Hypothalamus (tissue), 51 donors: ENCODE measurements at places on chromosomes 13 and 19.

GRCh38 chr13:73106513-73107178 lies 47.8 kb downstream of the KLF5 start:
- DNase-seq, result no peak

- DNase-seq, result no peak
These were observed 13.8 kb upstream of the SLITRK1 start for GRCh38 chr13:83895994-83896580.

DNA sequence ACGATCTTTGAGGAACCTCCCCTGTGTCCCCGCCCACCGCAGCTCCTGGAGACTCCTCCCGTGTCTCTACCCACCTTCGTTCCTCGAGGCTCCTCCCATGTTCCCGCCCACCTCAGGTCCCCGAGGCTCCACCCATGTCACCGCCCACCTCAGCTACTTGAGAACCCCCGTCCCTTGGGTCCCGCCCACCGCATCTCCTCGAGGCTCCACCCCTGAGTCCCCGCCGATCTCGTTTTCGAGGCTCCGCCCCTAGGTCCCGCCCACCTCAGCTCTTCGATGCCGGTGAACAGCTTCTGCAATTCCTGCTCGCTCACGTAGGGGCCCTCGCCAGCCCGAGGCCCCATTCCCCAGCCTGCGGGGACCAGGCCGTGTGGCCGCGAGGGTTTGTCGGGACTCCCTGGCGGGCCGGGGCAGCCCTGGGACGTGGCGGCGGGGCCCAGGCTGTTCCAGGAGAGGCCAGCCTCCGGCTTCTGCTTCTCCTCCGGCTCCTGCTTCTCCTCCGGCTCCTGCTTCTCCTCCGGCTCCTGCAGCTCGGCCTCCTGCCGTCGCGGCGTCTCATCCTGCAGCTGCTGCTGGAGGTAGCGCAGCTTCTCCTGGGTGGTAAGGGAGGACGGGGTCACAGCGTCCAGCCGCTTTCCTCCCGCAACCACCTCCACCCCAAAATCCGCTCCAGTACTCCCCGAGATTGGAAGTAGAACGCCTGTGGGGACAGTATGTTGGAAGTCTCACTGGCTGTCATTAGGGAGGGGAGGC lies 16.7 kb downstream of the TSKS start:
- no peak for DNase-seq

DNA sequence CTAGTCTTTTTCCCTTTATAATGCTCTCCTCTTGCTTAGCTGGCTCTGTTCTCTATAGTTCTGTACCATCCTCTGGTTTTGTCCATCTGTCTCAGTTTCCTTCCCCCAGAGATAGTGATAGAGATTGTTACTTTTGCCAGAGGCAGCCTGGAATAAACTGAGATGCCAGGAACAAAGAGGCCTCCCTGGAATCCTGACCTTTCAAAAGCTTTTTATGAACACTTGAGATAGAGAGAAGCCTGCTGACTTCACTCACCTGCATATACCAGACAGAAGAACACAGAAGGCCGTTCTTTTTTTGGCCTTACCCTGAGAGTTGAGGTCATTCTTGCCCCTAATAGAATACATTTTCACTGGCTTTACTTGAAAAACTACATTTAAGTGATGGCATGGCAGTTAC lies 150.2 kb downstream of the LHFPL6 start:
- no peak for DNase-seq

- no peak for DNase-seq
These were observed 394.7 kb upstream of the KLF12 start for GRCh38 chr13:74528734-74529513.

- DNase-seq, result no peak
These were observed 3.3 kb downstream of the GPX4 start for GRCh38 chr19:1106841-1107660.

GRCh38 chr13:37870895-37871550 lies 1.5 kb upstream of the TRPC4 start:
- no peak for DNase-seq

GRCh38 chr13:70516226-70516625 lies 408.0 kb upstream of the KLHL1 start:
- DNase-seq, result no peak

DNA sequence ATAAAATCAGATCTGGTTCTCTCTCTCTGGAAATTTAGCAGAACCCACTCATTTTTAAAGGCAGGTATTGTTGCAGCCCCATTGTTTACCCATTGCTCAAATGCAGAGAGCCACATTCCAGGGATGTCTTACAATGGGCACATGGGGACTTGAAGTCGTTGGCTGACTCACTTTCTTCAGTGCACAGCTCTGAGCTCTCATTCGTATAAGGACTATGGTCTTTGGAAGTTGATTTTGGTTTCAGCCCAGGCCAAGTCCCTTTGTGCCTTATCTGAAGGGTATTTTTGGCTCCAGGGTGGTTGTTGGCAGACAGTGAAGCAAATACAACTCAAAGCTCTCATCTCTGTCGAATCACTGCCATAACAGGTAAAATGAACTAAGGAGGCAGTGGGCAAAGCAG lies 47.3 kb upstream of the CLDN10 start:
- DNase-seq, result no peak

DNA sequence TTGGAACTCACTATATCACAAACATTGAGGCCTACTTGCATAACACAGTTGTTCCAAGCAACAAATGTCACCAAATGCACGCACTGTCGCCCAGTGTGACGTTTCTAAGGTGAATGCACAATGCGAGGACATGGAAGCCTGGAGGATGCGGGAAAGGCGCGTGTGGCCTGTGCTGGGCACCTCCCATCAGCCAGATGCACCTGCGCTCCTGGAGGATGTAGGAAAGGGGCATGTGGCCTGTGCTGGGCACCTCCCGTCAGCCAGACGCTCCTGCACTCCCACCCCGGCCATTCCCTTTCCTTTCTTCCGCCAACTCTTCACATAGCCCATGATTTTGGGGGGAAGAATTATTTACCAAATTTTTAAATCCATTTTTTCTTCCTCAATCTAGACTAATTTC lies 202.4 kb upstream of the SOX1 start:
- no peak for DNase-seq

DNA sequence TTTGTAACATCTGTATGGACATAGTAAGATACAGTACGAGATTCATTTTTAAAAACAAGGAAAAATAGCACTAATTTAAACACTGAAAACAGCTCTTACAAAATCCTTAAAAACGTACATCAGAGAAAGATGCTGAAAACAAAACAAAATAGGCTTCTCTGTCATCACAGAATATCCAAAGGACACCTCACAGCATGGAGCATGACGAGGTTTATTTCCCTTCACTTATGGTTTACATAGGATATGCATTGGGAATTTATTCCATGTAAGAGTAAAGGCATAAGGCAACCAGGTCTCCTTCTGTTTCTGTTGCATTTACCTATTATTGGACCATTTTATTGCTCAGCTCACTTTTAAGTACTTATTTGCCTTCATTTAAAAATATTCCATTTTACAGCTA lies 3.0 kb downstream of the KCTD12 start:
- no peak for DNase-seq

DNA sequence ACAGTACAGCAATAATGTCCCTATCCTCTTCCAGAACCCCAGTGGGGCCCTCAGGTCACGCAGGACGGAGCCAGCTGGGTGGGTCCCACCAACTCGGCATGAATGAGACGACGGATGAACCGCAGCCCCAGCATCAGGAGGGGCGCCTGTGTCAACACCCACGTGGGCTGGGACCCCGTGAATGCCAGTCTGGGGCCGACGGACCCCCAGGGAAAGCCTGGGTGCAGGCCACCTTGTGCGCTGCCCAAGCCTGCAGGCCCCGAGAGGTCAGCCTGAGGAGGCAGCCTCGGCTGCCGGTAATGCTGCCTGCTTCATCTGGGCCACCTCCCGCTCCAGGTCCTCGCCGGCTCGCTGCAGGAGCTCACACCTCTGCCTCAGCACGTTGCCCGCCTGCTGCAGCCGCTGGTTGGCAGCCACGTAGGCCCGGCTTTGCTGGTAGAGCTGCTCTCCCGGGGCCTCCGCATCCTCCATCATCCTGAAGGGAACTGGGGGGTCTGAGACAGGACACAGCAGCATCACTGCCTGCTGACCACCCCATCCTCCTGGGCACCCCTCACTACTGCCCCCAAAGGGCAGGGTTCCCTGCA lies 4.2 kb downstream of the C19orf25 start:
- no peak for DNase-seq

DNA sequence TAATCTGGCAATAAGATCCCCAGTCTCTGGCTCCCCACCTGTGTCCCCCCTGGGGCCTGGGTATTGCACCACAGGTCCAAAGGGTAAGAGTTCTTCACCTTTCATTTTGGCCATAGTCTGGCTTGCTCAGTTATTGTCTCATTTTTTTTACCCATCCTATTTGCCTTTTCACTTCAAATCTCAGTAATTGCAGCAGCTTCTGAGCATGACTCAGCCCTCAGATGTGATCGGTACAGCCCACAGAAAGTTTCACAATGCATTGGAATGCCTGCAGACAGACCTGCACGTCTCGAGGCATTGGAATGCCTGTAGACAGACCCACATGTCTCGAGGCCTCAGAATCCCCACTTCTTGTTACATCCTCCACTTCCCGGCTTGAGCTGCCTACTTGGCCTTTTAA lies 173.6 kb downstream of the NUFIP1 start:
- DNase-seq, result no peak

GRCh38 chr13:94119360-94119936 lies 360.0 kb downstream of the DCT start:
- no peak for DNase-seq

- no peak for DNase-seq
These were observed 1.6 kb upstream of the TPM4 start for GRCh38 chr19:16074488-16075365.

- peak; percentile 6 for DNase-seq
These were observed 193.6 kb downstream of the KCNRG start for GRCh38 chr13:50208826-50209335.

DNA sequence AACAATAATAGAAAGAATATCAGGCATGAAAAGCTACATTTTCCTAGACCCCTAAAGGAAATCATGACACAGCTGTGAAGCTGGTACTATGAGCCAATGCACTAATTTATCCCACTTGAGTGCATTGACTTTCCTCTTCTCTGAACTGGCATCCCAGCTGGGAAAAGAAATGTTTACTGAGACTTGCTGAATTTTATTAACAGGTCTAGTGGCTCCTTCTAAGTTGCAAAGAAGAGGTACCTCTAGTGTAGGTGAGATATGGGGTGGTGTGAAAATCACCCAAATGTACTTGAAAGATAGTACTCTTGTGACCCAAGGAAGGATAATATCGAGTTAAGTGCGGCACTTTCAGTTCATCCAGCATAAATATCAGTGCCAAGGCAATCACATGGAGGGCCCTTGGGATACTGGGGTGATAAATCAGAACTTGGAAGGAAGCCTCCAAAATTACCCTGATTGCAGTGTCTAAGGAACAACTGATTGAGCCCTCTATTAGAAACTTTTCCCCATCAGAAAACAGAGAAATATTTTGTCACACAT lies 369.2 kb downstream of the PCDH9 start:
- DNase-seq, result no peak

DNA sequence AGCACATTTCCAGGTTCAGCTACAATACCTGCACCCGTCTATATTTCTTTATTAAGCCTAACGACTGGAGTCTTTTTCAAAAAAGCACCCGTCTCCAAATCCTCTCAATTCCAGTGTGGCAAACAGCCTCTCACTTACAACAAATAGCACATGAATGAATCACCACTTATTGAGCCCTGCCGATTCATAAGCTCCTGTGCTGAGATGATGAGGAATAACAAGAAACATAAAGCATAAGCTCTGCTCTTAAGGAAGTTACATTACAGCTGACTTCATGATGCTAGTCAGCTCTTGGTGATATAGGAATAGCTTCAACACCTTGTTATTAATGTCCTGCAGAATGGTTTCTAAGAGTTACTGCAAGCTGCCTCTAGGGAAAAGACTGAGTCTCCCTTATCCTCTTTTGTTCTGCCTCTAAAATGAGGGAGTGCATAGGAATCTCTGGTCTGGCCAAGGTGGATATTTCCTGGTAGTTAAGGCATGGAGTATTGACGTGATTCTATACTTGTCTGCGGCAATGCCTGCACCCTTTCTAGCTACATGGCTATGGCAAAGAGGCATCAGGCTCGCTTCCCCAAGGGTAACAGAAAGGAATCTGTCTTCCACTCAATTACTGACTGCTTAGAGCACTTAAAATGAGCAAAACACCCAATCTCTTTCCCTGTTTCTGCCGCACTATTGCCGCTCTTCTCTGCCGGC lies 195.7 kb downstream of the KLF12 start:
- no peak for DNase-seq

DNA sequence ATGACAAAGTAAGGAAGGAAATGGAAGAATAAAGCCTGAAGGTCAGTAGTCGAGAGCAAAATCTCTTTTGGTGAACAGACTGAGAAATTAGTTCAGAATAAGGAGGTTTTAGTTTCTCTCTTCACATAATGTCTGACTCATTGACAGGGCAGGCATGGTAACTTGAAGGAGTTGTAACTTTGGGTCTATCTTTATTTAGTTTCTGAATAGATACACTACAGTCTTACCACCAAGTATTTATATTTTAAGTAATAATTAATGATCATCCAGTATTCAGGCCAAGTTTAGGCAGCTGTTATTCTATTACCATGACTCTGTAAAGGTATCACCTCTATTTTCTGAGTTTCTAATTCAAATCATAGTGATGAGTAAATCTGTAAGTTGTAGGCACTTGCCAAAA lies 219.9 kb downstream of the SPRY2 start:
- DNase-seq, result no peak

- DNase-seq, result no peak
These were observed 89.8 kb upstream of the MYCBP2 start for GRCh38 chr13:77416666-77417212.

GRCh38 chr19:40464059-40465024 lies 1.2 kb downstream of the BLVRB start:
- DNase-seq, result peak; percentile 61

DNA sequence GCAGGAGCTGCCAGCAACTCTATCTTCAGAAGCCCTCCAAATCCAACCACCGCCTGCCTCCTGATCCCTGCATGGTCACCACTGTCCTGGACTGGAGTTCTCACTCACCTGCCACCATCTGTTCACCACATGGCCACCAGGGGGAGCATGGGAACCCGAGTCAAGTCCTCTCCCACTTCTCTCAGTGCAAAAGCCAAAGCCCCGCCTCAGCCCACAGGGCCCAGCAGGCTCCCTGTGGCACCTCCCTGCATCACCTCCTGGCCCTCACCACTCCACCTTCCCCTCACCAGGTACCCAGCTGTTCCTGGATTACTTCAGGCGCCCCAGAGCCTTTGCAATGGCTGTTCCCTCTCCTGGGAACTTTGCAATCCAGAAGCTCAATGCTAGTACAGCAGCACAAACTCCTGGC lies 5.3 kb downstream of the DHPS start:
- peak; percentile 38 for DNase-seq

DNA sequence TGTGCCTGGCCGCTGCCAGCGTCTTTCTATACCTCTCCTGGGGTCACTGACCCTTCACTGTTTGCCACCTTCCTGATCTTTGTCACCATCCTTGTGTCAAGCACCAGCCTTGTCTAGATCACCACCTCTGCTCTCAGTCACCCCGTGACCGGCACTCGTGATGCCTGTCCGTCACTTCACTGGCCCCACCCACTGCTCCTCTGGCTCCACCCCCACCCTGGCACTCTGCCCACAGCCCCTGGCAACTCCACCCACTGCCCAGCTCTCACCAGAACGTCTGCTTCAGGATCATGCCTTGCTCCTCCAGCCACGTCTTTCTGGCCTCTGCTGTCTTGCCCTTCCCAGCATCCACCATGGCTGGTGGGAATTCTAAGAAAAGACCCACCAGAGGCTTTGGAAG lies 24.8 kb upstream of the PLA2G4C start:
- no peak for DNase-seq

GRCh38 chr19:44643605-44644401 lies at the start of gene PVR:
TSS of gene PVR (plus strand) at chr19:44643910. CDS start at chr19:44644097, 187 bp downstream.
- DNase-seq, result peak; percentile 28
